ENCODE measurements at places on chromosomes 12 and 14.

- no peak for DNase-seq
Observed at GRCh38 chr12:87818441-87818840, 210.8 kb downstream of the C12orf50 start.

GRCh38 chr14:50978529-50978871 lies 34.2 kb upstream of the PYGL start:
- no peak for DNase-seq

GRCh38 chr14:59363531-59364226 lies 101.5 kb downstream of the GPR135 start:
- no peak for DNase-seq

DNA sequence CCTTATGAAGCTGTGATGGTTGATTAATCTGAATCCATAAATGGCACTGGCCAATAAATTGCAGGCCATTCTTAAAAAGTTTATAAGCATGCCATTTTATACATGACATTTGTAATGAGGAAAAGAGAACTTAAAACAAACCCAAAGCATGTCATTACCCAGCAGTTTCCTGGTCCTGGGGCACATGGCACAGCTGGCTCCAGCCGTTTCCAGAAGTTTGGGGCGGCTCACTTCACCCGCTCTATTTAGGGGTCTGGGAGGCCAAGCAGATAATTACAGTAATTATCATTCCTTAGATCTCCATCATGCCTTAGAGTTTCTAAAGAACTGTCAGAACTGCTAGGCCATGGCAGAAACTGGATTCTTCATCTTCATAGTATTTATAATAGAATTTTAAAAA lies 6.4 kb downstream of the ADGRD1 start:
- DNase-seq: no peak

Measured in stimulated activated CD4-positive, alpha-beta T cell treated with anti-CD3 and anti-CD28 coated beads, Interleukin-1b, Interleukin-23, amount 100 ng/mL, for 1 hour (primary cell).